Activated CD8-positive, alpha-beta memory T cell treated with anti-CD3 and anti-CD28 coated beads for 4 hours (primary cell): ENCODE measurements at places on chromosomes 2 and 18.

GRCh38 chr18:74316257-74317170 lies 875 bp downstream of the C18orf63 start:
- DNase-seq = no peak

GRCh38 chr2:107466241-107466640 lies 360.5 kb upstream of the RGPD4 start:
- no peak for DNase-seq

- DNase-seq = no peak
Measured at GRCh38 chr2:60549238-60549927, 4.1 kb downstream of the BCL11A start.

- DNase-seq = no peak
Measured at GRCh38 chr2:200742426-200742825, 69.3 kb upstream of the BZW1 start.

DNA sequence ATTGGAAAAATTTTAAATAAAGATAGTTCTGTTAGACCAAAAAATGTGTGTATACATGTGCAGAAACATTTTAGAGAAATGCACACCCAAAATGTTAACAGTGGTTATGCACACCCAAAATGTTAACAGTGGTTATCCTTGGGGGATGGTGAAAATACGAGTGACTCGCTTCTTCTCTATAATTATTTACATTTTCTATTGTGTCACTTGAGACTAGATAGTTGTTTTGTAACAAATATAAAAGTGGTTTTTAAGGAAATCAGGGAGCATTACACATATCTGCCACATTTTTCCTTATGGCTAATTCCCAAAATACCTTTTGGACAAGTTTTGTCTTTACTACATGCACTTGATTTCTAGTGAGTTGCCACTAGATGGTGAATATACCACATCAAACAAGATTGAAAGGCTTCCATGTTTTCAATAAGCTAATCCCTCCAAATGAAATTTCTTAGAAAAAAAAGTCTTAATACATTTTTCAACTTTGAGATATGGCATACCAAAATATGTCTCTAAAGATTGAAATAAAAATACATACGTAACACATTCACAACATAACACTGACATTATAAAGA lies 9.0 kb upstream of the HIBCH start:
- no peak for DNase-seq

DNA sequence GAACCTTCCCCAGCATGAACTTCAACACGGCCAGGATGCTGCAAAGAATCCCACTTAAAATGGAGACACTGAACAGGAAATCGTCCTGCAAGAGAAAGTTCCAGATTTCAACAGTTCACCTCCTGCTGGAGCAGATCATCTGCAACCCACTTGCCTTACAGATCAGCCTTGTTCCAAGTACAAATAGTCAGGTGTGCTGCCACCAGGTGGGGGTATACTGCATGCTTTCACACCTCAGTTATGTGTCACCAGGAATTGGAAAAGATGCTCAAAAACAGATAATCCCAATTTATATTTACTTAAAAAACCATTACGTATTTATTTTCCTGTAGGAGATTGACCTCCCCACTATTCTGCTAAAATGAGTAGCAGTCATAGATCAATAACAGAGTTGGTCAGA lies 212.3 kb downstream of the MGAT5 start:
- no peak for DNase-seq

DNA sequence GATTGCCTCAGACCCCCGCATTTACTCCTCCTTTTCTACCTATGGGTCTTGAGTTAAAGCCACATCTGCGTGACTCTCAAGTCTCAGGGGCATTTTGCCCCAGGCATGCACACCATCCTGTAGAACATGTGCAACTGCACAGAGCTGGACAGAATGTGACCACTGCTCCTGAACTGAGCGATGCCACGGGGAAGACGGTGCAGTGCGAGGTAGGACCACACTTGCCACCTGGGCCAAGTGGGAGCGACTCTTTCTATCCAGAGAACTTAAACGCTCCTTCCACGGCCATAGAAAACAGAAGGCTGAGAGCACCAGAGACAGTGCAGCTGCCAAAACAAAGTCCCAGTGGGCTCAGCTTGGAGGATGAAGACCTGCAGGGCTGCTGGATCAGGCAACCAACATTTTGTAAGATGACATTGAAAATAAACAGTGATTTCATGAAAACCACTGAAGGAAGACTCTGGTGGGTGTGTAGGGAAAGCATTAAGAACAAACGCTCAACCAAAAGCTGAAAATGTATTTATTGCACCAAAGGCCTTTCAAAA lies 149.0 kb upstream of the HDAC4 start:
- no peak for DNase-seq

- no peak for DNase-seq
Measured at GRCh38 chr2:45739796-45740485, 88.5 kb downstream of the PRKCE start.

DNA sequence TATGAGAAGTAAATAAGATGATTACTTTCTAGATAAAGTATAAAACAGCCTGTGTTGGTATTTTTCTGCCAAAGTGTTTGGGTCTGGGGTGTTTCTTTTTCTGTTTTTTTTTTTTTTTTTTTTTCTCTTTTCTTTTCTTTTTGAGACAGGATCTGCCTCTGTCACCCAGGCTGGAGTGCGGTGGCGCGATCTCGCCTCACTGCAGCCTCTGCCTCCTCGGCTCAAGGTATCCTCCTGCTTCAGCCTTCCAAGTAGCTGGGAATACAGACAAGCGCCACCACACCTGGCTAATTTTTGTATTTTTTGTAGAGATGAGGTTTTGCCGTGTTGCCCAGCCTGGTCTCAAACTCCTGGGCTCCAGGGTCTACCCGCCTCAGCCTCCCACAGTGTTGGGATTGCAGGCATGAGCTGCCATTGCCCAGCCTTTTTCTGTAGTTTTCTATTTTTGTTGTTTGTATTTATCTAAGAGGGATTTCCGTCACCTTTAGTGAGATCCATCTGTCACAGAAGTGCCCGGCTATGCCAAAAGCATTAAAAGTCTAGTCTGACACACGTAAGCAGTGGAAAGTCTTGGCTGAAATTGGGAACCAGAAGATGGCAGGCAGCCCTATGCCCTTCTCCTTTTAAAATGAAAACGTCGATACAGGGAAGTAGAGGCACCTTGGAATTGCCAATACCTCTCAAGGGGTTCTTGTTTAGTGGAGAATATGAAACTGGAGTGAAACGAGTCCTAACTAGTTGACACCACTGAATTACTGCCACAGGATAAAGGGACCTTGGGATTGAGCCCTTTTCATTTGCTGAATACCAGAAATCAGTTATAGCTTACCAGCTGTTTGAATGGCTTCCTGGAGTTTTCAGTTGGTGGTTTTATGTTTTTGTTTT lies 14.0 kb downstream of the UGP2 start:
- no peak for DNase-seq

DNA sequence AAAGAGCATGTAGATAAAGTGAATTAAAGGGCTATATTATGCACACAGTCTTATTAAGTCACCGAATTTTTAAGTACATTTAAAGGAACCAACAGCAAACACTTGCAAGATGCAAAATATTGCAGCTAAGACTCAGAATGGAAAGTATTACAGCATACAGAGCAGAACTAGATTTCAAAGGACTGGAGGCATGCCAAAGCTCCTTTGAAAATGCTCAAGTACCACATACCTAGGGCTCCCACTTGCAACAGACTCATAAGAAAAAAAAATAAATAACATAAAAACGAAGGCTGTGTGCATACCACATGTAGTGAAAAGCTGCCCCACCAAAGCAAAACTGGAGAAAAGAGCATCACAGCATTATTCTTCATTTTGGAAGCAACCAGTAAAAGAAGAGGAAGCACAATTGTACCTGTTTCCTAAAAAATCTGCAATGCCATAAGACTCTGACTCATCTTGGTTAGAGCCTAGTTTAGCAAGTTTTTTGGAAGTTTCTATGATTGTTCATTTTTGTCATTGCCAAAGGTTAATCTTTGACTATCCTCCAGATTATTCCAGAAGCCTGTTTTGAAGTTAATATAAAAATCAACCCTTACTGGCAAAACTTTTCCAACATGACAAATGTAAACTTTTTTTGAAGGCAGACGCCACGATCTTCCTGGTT lies 306.0 kb upstream of the COL3A1 start:
- no peak for DNase-seq

- DNase-seq = no peak
Measured at GRCh38 chr2:191521608-191522208, 156.2 kb upstream of the NABP1 start.

GRCh38 chr2:172119089-172119488 lies 16.4 kb upstream of the DLX2 start:
- no peak for DNase-seq

DNA sequence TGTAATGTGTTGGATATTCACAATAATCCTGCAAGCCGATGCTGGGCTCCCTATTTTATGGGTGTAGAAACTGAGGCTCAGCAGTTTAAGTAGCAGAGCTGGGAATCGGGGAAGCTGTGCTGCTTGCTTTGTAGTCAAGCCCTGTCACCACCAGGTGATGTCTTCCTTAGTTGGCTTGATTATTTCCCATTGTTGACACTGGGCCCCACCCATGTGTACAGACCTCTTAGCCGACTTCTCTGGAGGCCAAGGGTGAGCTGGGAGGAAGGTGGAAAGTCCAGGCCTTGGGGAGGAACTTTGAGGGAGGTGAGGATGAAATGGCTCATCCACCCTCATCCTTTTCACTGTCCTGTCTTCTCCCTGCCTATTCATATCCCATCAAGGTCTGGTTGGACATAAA lies 60.0 kb downstream of the CAPN13 start:
- DNase-seq = no peak

- no peak for DNase-seq
Measured at GRCh38 chr2:9498210-9498609, 23.9 kb downstream of the IAH1 start.

DNA sequence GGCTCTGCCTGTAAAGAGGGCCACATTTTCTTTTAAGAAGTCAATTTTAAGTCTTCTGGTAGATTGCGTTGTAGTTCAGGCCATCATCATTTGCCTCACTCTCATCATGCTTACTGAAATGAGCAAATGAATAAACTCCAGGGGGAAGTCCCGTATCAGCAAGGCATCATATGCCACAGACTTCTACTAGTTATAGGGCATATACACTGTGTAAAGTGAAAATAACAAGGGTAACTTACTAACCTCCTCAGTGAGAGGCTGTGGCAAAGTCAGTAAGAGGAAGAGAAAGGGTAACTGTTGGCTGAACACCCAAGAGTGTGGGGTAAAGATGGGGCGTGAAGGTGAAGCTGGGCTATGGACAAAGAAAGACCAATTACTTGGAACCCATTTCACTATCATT lies 456.2 kb downstream of the SPAG16 start:
- no peak for DNase-seq

DNA sequence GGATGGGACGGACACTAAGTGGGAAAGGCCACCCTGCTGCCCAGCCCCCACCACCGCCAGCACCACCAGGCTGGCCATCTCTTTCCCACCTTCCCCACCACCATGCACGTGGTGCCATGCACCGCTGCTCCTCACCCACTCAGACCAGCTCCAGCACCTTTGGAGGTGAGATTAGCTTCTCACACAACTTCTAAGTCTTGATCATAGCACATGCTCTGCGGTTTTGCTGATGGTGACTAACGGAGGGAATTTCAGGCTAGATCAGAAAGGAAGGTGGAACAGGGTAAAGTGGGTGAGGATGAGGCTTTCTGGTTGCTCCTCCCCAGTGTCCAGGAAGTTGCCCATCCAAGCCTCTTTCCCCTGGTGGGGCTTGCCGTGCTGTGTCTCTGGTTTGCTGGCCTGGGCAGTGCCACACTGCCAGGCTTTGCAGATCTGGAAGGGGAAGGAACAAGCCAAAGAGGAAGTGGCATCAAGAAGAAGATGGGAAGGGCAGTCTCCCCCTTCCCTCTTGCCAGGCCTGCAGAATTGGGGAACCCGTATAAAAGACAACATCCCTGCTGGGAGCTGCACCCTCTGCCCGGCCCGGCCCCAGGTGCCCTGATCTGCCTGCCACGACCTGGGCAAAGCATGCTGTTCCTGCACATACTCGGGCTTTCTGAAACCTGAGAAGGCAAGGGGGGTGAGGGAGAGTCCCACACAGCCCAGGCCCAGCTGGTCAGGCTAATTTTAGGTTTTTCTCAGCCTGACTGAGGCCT lies 44.3 kb upstream of the CAB39 start:
- no peak for DNase-seq

GRCh38 chr2:102184568-102184967 lies 2.3 kb upstream of the IL1RL2 start:
- DNase-seq = no peak

- DNase-seq = no peak
Measured at GRCh38 chr2:203412546-203413331, 84.5 kb downstream of the ABI2 start.

- DNase-seq = no peak
Measured at GRCh38 chr2:203238292-203238703, 520 bp upstream of the CYP20A1 start.

GRCh38 chr2:207487650-207488311 lies 42.0 kb upstream of the CREB1 start:
- DNase-seq = no peak

- no peak for DNase-seq
Measured at GRCh38 chr2:237445611-237446337, 31.8 kb upstream of the COL6A3 start.

DNA sequence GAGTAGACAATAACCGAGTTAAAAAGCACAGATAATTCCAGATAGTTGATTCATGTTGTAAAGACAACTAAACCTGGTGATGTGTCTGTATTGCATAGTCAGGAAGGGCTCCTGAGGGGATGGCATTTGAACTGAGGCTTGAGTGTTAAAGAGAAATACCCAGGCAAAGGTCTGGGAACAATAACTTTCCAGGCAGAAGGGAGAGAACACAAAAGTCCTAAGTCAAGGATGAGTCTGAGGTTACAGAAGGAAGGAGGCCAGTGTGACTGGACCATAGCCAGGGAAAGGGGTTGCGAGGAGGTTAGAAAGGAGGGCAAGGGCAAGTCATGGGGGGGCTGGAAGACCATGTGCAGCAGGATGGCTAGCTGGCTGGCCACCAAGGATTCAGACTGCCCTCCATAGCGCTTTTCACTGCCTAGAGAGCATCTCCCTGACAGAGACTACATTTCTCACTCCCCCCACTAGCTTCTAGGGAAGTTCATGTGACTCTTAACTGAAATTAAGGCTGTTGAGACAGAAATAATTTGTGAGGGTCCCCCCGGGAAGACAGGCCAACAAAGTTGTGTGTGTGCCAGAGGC lies 135.5 kb upstream of the CREB1 start:
- no peak for DNase-seq

- DNase-seq = no peak
Measured at GRCh38 chr2:190415794-190416775, 7.9 kb downstream of the MFSD6 start.

DNA sequence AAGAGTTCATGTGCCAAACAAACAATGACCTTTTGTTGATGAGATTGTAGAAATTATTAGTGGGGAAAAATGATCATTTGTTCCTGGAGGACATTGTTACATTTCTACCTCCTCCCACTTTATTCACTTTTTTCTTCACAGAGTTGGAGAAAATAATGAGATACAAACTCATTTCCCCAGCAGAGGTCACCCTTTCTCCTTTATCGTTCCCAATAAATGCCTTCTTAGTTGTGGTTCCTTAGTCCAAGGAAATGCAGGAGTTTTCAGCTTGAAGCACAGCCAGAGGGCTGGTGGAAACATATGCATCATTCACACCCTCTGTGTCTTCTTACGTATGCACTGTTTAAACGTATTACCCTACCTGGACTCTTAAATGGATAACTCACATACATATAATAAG lies 108.8 kb downstream of the SLC4A3 start:
- no peak for DNase-seq
